ENCODE measurements at places on chromosomes 11 and 22. TPM values are rescaled to one million over a fixed set of nuclear protein-coding genes. Genes with fewer than 3 reads are reported as not detected.

DNA sequence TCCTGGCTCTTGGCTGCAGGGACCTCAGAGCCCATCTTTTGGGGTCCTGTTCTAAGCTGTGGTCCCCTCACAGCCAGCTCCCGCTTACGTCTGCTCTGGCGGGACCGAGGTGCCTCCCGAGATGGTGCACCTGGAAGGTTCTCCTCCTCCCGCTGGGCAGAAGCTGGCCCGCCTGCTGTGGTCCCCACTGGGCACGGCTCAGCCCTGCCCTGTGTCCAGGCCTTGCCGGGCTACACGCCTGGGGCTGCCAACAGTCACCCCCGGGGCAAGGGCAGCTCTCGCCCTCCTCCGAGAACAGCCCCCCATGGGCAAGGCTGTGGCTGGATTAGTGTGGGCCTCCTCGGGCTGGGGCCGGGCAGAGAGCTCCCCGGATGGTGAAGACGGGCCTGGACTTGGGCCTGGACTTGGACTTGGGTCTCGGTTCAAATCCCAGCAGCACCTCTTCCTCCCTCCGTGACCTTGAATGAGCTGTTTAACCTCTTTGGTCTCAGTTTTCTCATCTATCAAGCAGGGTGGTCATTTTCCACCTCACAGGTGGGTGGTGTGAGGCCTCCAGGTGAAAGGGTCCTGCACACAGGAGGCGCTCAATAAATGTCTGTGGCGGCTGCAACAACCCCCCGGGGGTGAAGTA, 998 bp downstream of the BAIAP2L2 start:
- H3K27ac ChIP-seq: no peak overlapping the region
- H3K4me1 ChIP-seq: no peaks in the 10 kb centered on the region
- no peak for DNase-seq
- no peaks in the 10 kb centered on the region for H3K36me3 ChIP-seq
- H3K4me3 ChIP-seq: no peak overlapping the region
- H3K27me3 ChIP-seq: no peaks in the 10 kb centered on the region

DNA sequence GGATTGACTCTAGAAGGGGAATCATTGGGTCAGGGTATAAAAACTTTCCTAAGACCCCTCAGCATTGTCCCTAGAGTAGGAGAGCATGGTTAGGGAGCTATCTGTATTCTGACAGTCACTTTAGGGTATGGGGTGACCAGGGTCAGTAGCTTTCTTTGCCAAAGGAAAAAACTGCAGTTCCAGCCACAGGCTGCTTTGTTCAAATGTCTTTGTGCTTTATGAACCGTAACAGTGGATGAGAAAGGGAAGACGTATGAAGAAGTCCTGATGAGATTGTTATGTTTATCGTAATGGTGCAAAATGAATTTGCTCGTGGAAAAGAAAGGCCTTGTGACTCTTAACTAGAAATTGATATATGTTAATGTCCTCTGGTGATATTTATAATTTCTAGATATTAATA, 30.0 kb downstream of the CYB5R2 start:
- H3K4me3 ChIP-seq: no peak overlapping the region
- no peak for DNase-seq
- H3K27ac ChIP-seq: no peak overlapping the region
- H3K27me3 ChIP-seq: no peaks in the 10 kb centered on the region
- H3K4me1 ChIP-seq: no peaks in the 10 kb centered on the region

LGR4 gene
- 15.3 TPM for polyA plus RNA-seq

DNA sequence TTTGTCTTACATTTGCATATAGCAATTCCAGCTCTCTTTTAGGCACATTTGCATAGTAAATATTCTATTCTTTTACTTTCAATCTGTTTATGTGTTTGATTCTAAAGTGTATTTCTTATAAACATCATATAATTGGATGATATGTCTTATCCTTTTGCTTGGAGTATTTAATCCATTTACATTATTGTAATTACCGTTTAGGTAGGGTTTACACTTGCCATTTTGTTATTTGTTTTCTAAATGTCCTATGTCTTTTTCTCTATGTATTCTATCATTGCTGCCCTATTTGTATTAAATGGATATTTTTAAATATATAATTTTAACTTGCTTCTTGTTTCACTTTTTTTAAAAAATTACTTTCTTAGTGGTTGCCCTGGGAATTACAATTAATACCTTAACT, 22.8 kb upstream of the ACCSL start:
- no peak overlapping the region for H3K27ac ChIP-seq
- H3K4me3 ChIP-seq: no peak overlapping the region
- H3K27me3 ChIP-seq: no peaks in the 10 kb centered on the region
- peaks cover 10% of the 10 kb centered on the region for H3K4me1 ChIP-seq

OR52I1 gene
- not detected for polyA plus RNA-seq

GGTLC3 gene
- polyA plus RNA-seq: not detected

DNA sequence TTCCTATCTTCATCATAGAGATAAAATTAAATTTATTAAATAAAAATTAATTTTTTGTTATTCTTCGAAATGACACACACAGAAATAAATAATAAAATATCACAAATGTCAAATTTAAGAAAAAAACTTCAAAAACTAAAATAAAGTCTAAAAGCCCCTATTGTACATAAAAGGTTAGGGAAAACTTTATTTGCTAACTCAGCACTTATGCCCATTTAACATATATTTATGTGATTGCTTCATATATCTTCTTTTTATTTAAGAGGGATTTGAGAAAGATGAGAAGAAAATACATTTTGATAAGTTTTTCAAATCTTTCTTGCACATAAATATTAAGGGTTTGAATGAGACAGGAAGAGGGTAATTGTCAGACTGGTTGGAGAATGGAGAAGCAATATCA, 2350.4 kb upstream of the RAG2 start:
- H3K27me3 ChIP-seq: no peaks in the 10 kb centered on the region
- no peak overlapping the region for H3K4me3 ChIP-seq
- H3K36me3 ChIP-seq: no peaks in the 10 kb centered on the region
- no peak overlapping the region for H3K27ac ChIP-seq

DNA sequence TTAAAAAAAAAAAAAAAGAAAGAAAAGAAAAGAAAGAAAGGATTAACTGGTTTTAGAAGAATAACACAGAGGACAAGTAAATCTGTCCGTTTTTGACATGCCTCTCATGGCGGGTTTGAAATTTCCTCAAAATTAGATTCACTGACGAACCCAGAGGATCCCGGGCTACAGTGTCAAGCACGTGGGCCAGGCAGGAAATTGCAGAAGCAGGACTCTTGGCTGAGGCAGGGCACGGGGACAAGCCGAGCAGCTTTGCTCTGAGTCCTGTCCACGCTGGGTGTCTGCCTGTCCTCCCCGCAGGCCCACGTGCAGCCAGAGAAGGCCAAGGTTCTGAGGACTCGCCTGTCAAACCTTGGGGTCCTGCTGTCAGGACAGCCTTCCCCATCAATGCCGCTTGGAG, 24.7 kb downstream of the GAL start:
- H3K27ac ChIP-seq: no peak overlapping the region
- no peaks in the 10 kb centered on the region for H3K4me1 ChIP-seq
- no peak overlapping the region for H3K4me3 ChIP-seq

DNA sequence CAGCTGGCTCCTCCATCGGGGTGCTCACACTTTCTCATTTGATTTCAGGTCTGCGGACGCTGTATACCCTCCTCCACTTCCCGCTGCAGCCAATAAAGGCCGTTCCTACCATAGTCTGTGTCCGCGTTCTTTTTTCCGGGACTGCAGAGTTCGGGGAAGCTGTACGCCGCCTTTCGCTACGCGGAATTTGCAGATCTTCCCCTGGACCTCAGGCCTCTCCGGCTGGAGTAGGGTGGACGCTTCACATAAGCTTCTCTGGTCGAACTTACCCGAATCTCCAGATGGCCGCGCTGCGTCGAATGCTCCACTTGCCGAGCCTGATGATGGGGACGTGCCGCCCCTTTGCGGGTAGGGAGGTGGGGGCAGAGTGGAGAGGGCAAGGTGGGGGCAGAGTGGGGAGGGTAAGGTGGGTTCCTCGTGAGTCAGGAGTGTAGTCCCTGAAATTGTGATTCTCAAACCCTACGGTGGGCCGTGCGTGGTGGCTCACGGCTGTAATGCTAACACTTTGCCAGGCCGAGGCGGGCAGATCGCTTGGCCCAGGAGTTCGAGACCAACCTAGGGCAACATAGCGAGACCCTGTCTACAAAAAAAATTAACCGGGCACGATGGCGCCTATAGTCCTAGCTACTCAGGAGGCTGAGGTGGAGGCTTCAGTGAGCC, 617 bp downstream of the CSKMT start:
- H3K27ac ChIP-seq: peak overlapping the region; percentile 10
- peak overlapping the region; percentile 71 for H3K4me3 ChIP-seq
- no peaks in the 10 kb centered on the region for H3K27me3 ChIP-seq
- no peaks in the 10 kb centered on the region for H3K36me3 ChIP-seq
- DNase-seq: peak; percentile 65

DNA sequence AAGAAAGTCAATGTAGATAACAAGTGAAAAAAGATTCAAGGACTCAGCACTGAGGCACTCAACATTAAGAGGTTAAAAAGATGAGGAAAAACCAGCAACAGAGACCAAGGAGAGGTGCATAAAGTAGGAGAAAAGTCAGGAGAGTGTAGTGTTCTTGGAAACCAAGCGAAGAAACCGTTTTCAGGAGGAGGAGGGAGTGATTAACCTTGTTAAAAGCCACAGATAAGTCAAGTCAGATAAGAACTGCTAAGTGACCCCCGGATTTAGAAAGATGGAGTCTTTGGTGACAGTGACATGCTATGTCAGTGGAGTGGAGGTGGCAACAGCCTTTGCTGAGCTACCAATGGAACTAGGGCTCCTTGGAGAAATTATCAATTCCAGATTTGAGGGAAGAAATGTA, 13.9 kb upstream of the NARS2 start:
- H3K4me3 ChIP-seq: no peak overlapping the region
- H3K4me1 ChIP-seq: no peaks in the 10 kb centered on the region
- H3K27me3 ChIP-seq: no peaks in the 10 kb centered on the region
- H3K36me3 ChIP-seq: no peaks in the 10 kb centered on the region

GRCh38 chr11:97684486-97685439, 1295.0 kb downstream of the JRKL start:
- H3K4me1 ChIP-seq: no peaks in the 10 kb centered on the region
- no peaks in the 10 kb centered on the region for H3K36me3 ChIP-seq
- no peak overlapping the region for H3K27ac ChIP-seq
- no peak for DNase-seq
- no peak overlapping the region for H3K4me3 ChIP-seq

LGALS12 gene
- 0.19 TPM for polyA plus RNA-seq

RBMXL2 gene
- polyA plus RNA-seq: not detected
